ENCODE measurements at places on chromosomes 1 and 21. TPM values are rescaled to one million over a fixed set of nuclear protein-coding genes. Genes with fewer than 3 reads are reported as not detected.

The PDPN gene
- total RNA-seq, result not detected

The SPRR2F gene
- not detected for total RNA-seq

The RHD gene
- total RNA-seq, result not detected

The LRRC7 gene
- total RNA-seq, result not detected

The TIAM1 gene
- 1.0 TPM for total RNA-seq

The GJA8 gene
- total RNA-seq, result not detected

The HCRTR1 gene
- total RNA-seq, result not detected

The MDM4 gene
- total RNA-seq, result 4.1 TPM

The ZSCAN20 gene
- 1.6 TPM for total RNA-seq

The ARTN gene
- total RNA-seq, result 0.33 TPM

The GLIS1 gene
- total RNA-seq, result 0.02 TPM

The PLPPR4 gene
- not detected for total RNA-seq
